HFFc6 (cell line): ENCODE measurements at places on chromosomes 7 and 10. TPM values are rescaled to one million over a fixed set of nuclear protein-coding genes. Genes with fewer than 3 reads are reported as not detected.
A peak's percentile ranks its signal among the peaks of the same experiment; 100 is the strongest.

DNA sequence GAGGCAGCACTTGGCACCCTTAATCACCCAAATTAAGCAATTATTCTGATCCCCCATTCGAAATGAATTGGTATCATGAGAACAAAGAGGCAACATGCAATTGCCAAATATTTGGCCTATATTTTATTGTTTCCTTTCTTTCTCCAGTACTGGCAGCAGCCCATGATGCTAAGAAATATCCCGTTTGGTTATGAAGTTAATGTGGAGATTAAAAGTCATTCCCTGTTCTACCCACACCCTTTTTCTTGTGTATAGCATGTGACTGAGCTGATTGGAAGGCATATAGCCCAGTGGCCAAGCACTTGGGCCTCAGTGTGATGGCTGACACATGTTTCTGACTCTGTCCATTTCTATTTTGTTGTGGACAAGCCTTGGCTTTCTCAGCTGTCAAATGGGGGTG, 692.3 kb upstream of the GALNT17 start:
- H3K4me1 ChIP-seq = no peaks in the 10 kb centered on the region
- no peak for DNase-seq
- H3K36me3 ChIP-seq = 0 out of 2 replicates have a peak, but pooled peaks cover 4% of the 10 kb centered on the region
- no peak overlapping the region for H3K4me3 ChIP-seq
- H3K27me3 ChIP-seq = peaks cover 3% of the 10 kb centered on the region; the same call in 1 of the 2 replicates
- H3K27ac ChIP-seq = no peak overlapping the region

- no peak for DNase-seq
- peaks cover 15% of the 10 kb centered on the region for H3K27me3 ChIP-seq
- no peak overlapping the region for H3K4me3 ChIP-seq
- no peak overlapping the region for H3K27ac ChIP-seq
- H3K36me3 ChIP-seq = 0 out of 2 replicates have a peak, but pooled peaks cover 7% of the 10 kb centered on the region
Measured at GRCh38 chr10:43239756-43240155, 27.1 kb downstream of the RASGEF1A start.

NEUROG3 gene
- not detected in 2 replicates for total RNA-seq

DNA sequence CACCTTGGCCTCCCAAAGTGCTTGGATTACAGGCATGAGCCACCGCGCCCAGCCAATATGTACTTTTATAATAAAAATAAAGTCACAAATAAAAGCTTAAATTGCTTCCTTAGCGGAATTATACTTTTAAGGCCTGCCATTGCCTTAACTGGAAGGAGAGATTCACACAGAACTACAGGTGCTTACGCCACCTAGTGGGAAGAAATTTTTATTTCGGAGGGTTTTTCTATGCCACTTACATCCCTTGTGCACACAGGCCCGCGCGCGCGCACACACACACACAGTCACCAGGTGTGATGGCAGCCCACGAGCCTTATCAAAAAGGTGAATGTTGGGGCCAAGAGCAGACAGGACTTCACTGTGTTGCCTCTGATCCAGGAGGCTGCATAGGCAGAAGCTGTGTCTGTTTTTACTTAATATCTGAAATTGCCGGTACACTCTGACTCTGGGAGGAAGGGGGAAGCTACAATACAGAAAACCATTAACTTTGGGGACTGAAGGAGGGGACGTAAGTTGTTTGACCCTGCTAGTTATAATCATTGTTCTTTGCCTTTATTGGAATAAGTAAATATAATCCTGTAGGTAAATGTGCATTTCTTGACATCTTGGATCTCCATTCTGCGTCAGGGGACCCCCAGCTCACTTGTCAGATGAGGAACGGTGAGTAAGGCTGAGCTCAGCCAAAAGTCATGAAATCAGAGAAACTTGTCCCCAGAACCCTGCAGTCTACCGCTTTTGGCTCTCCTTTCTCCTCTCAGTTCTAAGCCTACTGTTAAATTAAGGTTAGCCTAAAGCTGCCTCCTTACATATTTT, 87.1 kb downstream of the SLC16A9 start:
- no peak overlapping the region for H3K4me3 ChIP-seq
- no peaks in the 10 kb centered on the region for H3K4me1 ChIP-seq
- no peak overlapping the region for H3K27ac ChIP-seq
- peaks cover 4% of the 10 kb centered on the region for H3K27me3 ChIP-seq
- no peaks in the 10 kb centered on the region for H3K36me3 ChIP-seq

DNA sequence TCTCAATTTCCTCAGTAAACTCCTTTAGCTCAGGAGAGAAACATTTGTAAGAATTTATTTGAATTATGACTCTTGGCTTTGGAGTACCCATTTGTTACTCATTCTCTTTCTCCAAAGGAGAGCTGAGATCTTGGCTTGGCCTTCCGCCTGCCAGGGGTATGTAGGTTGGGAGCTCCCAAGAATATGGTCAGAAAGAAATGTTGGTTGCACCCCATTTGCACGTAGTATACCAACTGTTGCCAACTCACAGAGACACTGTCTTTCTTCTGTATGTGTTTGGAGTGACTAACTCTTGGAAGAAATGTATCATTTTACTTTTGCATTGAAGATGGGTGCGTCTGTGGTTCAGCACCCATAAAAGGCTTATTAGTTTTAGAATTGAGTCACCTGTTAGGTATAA, 708.5 kb upstream of the SORCS1 start:
- H3K4me1 ChIP-seq = no peaks in the 10 kb centered on the region
- H3K27me3 ChIP-seq = no peaks in the 10 kb centered on the region
- H3K4me3 ChIP-seq = no peak overlapping the region
- no peak overlapping the region for H3K27ac ChIP-seq
- no peaks in the 10 kb centered on the region for H3K36me3 ChIP-seq

DNA sequence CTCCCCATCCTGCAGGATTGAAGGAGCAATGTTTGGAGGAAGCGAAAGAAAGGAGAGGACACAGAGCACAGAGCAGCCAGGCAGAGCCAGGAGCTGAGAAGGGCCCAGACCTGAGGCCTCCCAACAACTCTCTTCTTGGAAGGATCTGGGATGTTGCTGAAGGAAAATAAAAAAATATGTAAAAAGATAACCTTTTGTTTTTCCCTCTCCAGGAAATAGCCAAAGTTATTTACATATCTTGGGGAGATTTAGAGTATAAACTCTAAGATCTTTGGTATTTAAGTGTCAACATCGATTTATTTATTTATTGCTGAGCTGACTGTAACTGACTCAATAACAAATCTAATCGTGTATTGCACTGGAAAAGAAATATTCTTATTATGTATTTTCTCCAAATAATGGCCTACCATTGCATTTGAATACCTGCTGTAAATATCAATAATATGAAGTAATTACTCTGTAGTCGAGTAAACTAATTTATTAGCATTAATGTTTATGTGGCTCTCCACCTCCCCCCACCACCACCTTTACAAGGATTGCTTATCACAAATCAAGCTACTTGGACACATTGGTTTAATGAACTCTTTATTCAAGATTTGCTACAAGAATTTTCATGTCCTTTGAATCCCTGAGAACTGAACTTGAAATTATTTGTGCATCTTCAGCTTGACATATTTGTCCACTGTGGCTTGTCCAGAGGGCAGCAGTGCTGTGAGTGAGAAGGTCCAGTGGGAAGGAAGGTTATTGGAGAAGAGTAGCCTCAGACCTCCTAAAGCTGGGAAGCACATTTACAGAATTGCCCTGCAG, 1.8 kb upstream of the HOXA11 start:
- peaks cover 69% of the 10 kb centered on the region for H3K4me1 ChIP-seq
- no peak for DNase-seq
- H3K4me3 ChIP-seq = peak overlapping the region; percentile 93
- peak overlapping the region; percentile 97 for H3K27ac ChIP-seq
- peaks cover 23% of the 10 kb centered on the region for H3K27me3 ChIP-seq

DNA sequence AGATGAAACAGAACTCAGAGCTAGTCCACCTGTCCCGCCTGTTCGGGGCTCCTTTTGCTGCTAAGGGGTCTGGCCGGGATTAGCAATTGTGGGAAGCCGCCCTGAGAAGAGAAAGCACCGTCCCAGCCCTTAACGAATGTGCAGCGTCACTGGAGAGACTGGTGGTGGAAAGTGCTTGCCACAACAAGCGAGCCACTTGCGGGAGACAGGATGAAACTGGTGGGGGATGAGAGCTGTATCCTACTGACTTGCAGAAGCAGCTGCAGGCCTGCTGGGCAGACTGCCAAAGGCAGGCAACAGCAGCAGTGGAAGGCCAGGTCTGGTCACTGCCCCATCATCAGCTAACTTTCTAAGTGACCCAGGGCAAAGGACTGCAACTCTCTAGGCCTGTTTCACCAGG, 95.4 kb downstream of the FAM53B start:
- no peak overlapping the region for H3K4me3 ChIP-seq
- H3K36me3 ChIP-seq = no peaks in the 10 kb centered on the region
- no peaks in the 10 kb centered on the region; the same call in 1 of the 2 replicates for H3K27me3 ChIP-seq
- DNase-seq = peak; percentile 42

- H3K4me3 ChIP-seq = no peak overlapping the region
- H3K27ac ChIP-seq = no peak overlapping the region
- H3K36me3 ChIP-seq = peaks cover 8% of the 10 kb centered on the region; the same call in 1 of the 2 replicates
Measured at GRCh38 chr7:141441837-141442627, 109.2 kb upstream of the AGK start.

HYAL4 gene
- not detected in 3 replicates for total RNA-seq

GRCh38 chr7:28623863-28624262, 211.5 kb downstream of the CREB5 start:
- H3K4me1 ChIP-seq = peaks cover 13% of the 10 kb centered on the region; the same call in 1 of the 2 replicates
- no peak for DNase-seq
- no peak overlapping the region for H3K4me3 ChIP-seq

EGFR gene
- total RNA-seq = 61.9 to 82.7 TPM (median 75.6 TPM) in 3 replicates

PCLO gene
- 0.71 to 1.9 TPM (median 1.0 TPM) in 3 replicates for total RNA-seq
